ENCODE measurements at places on chromosomes 5 and 9.

GRCh38 chr9:109158651-109159050 is 8.4 kb downstream of the FRRS1L start:
- no peak for DNase-seq

GRCh38 chr5:131481569-131481968 is 153.5 kb downstream of the RAPGEF6 start:
- no peak for DNase-seq

DNA sequence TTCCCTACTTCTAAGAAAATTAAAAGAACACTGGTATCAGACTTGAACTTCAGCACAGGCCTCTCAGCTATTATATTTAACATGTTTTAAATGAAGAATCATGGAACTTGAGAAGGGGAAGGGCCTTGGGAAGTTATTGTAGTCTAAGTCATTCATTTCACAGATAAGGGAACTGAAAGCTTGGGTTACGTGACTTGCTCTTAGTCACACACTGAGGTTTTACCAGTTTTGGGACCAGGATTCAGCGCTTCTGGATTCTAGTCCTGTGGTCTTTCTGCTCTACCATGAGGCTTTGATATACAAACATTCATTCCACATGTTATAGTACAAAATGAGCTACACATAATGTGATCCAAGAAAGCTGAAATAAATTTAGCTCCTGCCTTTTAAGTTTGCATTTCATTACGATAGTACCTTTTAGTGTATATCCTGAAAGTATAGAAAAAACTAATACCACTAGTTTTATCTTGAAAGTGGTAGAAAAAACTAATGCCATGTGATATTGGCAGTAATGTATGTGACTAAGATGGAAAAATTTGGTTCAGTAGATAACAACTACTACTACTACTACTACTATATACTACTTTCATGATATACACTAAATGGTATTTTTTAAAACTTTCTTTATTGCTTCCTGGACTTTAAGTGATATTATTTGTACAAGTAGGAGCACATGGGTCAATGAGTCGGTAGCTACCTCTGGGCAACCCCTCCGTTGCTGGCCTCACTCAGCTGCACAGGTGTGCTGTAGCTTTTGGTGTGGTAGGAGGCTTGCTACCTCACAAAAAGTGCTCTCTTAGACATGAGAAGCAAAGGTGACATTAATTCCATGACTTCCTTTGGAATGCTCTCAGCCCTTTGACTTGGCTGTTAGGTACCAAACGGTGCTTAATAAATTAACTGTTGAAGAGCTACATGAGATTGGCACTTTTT is 40.7 kb downstream of the F2RL2 start:
- no peak for DNase-seq

DNA sequence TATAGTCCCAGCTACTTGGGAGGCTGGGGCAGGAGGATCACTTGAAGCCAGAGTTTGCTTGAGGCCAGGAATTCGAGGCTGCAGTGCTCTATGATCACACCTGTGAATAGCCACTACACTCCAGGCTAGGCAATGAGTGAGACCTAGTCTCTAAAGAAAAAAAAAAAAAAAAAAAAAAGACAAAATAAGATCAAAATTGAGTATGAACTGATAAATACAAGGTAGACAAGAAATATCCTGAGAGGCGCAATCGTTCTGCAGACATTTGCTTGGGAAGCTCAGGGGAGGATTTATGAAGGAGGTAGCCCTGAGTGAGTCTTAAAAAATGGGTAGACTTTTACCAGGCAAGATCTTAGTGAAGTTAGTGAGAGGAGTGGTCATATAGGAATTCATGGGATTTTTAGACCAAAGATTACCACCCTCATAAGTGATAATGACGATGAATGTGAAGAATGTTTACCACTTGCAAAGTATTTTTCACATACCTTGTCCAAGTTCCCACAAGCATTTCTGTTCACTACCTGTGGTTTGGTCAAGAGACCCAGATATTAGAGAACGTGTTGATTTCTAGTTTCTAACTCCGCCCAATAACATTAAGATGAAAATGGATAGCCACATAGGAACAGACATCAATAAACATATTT is 4.4 kb downstream of the PDCD1LG2 start:
- DNase-seq = no peak

- no peak for DNase-seq
Measured at GRCh38 chr9:121281614-121282276, 13.8 kb downstream of the GSN start.

GRCh38 chr9:26694381-26695297 is 198.0 kb downstream of the CAAP1 start:
- no peak for DNase-seq

DNA sequence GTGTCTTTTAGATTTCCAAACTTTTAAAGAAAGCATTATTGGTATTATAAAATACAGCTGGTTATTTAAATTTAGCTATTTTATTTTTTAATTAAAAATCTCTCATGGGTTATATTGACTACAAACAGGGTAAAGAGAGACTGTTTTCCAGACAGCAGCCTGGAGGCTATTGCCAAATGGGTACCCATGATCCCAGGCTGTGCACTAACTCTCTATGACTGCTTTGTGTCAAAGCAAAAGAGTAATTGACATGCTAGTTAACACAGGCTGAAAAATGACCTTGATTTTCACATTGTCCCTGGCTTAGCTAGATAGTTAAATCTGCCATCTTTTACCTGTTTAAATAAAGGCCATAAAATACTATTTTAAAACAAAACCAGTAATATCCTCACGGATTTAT is 589.7 kb downstream of the ANXA1 start:
- no peak for DNase-seq

- DNase-seq = no peak
Measured at GRCh38 chr9:2663461-2664173, 42.0 kb downstream of the VLDLR start.

GRCh38 chr9:36517131-36517530 is 55.6 kb upstream of the MELK start:
- DNase-seq = no peak

DNA sequence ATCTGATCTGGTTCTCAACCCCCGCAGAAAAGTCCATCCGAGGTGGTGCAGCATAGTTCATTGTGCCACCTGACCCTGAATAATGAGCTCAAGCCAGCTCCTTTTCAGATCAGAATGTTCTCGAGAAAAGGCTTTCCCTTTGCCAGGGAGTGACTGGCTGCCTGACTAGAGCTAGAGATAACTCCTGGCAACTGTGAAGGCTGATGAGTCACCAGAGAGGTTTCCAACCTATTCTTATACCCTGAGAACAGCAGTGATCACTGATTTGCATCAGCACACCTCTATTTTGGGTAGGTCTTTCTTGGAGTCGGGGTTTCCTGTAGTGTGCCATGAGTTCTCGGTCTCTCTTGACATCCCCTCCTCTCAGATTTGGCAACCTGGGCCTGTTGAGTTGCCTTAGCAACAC is 127.9 kb downstream of the PIK3R1 start:
- no peak for DNase-seq

GRCh38 chr9:77305622-77306400 is 128.5 kb downstream of the VPS13A start:
- no peak for DNase-seq

DNA sequence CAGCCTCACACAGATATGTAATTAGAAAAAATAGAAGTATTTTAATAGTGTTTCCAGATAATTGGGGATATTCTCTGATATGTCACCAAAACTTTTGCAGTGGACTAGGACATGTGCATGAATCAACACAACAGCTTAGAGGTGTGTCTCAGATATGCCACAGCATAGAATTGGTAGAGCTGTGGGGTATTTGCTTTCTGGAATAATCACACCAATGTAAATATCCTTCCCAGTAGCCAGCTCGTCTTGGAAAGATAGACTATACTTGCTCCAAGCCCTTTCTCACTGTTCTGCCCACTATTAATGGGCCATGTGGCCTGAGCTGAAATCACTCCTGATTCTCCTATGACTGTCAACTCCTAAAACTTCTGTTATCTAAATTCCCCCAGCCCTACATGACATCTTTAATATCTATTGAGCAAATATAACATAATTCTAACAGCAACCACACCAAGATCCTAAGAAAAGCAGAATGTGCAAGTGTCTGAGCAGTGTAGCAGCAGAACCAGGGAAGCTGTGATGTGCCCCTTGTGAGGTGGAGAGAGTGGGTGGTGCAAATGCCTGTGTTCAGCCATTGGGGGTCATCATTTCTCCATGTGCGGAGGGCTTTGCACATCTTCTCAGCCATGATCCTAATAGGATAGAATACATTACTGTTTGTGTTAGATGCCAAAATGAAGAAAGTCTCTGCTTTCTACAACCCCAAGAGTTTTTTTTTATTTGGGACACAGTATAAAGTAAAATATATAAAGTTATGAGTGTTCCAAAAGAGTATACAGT is 65.0 kb downstream of the MELK start:
- DNase-seq = no peak

DNA sequence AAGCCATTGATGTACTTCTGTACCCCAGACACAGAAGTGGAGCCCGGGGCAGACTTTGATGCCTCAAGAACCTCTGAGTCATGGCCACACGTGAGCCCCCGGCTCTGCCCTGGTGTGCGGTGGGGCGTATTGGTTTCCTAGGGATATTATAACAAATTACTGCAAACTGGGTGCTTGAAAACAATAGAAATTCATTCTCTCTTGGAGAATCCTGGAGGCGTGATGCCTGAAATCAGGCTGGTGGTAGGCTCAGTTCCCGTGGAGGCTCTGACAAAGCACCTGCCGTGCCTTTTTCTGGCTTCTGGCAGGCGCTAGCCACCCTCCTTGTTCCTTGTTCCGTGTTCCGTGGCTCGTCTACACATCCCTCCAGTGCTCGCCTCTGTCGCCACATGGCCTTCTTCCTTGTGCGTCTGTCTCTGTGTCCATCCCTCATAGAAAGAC is 24.2 kb downstream of the NEK6 start:
- DNase-seq = no peak
